ENCODE measurements at places on chromosomes 6 and 20.

DNA sequence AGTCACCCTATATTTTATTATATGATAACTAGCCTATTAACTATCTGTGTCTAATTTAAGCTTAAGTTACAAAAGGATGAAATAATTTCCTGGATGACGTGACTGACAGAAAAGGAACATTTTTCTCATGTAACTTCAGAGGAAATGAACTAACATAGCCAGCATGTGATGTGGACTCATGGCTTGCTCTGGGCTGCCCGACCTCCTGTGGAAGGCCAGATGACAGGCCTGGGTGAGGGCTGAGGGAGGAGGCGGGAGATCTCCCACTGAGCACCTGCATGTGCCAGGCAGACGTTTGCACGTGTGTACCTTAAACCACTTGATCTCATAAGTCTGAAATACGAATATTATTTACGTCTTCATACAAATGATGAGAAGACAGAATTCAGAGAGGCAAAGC is 321.1 kb downstream of the SYNE1 start:
- no peak for DNase-seq

DNA sequence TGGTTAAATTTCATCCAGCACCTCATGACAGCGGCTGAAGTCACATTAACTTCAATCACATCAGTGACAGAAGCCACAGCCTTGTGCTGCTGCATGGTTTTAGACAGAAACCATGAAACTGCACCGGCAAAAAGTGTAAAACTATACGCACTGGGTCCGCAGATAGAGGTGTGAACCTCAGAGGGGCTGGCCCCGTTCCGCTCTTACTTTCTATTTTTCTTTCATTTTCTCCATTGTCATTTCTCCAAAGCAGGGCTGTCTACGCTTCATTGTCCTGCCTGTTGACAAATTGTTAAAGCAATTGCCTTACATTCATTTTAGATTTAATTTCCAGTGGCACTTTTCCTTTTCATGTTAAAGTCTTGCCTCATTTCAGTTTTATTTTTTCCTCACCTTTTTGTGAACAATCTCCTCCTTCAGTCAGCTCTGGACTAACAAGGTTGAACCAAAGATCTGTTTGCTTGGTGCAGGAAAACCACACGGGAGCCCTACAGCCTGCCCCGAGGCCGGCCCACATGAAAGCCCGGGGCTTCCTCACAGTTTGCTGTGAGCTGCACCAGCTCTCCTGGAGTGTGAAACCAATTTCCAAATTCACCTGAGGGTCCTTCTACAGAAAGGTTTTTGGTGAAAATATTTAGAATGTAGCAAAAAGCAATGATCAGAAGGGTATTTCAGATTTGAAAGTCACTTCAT is 63.7 kb downstream of the PRR18 start:
- DNase-seq = peak; percentile 42

DNA sequence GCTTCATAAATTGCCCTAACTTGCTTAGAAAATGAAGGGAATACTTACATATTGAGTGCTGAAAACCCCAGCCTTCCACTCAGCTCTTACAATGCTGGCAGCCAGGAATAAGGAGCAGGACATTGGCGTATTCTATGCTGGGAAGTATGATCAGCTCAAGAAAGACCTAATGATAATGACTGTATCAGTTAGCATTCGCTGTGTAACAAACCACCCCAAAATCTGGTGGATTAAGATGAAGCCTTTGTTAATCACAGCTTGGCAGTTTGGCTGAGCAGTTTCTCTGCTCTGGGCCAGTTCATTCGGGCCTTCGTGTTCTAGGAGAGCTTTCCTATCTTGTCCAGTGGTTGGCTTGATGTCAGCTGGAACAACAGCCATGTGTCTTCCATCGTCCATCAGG is 33.4 kb upstream of the TUBB2A start:
- no peak for DNase-seq

DNA sequence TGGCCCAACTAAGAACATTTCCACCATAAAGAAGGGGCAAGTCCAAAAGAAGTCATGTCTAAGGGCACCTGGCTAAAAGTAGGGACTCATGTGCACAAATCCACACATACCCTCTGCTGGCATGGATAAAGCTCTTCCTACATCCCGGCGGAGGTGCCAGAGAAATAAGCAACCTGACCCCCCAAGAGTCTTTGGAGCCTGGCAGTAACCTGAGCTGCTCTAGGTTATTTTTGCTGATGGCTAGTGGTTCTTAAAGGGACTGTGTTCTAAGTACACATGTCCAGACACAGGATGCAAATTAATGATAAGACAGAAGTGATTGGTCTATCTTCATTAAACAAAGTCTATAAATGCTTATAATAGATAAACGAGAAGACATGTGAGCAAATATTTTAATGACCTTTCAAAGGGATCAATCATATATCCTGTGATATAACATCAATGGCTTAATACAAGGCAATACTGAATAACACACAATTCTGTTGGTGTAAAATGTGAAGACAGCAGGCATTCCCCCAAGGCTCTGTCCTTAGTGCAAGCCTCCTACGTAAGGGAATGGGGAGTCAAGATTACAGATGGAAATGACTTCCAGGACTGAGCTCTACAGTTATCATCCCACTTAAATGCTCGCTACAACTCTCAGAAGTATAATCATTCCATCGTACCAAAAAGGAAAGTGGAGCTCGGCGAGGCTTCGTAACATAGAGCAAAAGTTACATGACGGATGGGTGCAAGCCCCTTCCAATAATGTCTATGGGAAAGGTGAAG is 52.5 kb downstream of the HIVEP2 start:
- DNase-seq = no peak

DNA sequence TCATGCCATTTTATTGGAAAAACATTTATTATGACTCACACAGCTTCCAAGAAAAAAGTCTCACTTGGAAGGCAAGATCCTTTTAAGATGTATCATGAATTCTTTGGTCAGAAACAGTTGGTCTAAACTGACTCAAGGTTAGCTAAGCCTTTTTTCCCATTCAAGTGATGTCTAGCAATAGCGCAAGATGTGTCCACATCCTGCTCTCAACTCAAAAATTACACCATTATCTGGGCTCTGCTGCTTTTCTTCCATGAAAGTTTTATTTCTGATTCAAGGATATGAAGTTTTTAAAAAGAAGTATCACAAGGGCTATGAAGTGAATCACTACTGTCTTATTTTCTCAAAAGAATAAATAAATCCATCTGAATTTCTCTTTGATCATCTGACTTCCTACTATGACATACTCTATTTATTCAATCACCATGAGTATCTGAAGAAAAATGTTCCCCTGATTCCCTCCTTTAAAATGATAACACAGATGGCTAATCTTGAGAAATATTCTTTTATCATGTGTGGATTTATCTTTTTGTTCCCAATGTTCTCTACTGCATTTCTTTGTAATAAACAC is 139.2 kb downstream of the AHI1 start:
- DNase-seq = no peak

DNA sequence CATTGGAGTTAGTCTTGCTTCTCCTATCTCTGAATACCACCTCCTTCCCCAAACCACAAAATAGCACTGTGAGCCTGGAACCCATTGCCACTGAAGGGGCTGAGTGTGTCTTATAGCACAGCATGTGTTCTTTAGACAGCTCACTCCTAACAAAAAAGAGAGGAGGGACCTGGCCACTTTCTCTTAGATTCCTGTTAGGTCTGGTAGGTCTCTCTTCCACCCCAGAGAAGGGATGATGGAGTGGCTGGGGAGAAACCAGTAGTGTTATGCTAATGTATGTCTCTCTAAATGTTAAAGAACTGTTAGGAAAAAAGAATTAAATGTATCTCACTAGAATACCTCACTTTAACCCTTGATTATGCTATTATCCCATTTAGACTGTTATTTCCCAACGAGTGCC is 340.3 kb downstream of the EPHA7 start:
- no peak for DNase-seq

- no peak for DNase-seq
Measured at GRCh38 chr20:48019496-48019895, 234.2 kb upstream of the SULF2 start.

- no peak for DNase-seq
Measured at GRCh38 chr6:118325220-118325860, 222.8 kb upstream of the PLN start.

- peak; percentile 18 for DNase-seq
Measured at GRCh38 chr6:30615958-30616810, 859 bp downstream of the PPP1R10 start.

GRCh38 chr6:126781582-126781981 is 336.9 kb upstream of the RSPO3 start:
- DNase-seq = no peak

DNA sequence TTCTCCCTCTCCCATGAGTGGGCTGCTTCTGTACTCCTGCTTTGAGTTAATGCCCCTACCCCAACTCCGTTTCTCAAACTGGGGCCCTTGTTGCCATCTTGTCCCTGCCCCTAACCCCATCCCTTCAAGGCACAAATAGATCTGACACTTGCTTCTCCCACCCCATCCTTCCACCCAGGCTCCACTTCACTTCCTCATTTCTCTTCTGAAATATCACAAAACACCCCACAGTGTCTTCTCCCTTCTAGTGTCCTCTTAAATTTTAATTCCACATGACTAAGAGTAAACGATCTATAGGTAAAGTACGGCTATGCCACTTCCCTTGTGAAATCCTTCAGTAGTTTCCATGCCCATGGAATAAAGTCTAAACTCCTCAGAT is 571.6 kb upstream of the NOX3 start:
- DNase-seq = no peak
